ENCODE measurements at places on chromosomes 3 and 15.

DNA sequence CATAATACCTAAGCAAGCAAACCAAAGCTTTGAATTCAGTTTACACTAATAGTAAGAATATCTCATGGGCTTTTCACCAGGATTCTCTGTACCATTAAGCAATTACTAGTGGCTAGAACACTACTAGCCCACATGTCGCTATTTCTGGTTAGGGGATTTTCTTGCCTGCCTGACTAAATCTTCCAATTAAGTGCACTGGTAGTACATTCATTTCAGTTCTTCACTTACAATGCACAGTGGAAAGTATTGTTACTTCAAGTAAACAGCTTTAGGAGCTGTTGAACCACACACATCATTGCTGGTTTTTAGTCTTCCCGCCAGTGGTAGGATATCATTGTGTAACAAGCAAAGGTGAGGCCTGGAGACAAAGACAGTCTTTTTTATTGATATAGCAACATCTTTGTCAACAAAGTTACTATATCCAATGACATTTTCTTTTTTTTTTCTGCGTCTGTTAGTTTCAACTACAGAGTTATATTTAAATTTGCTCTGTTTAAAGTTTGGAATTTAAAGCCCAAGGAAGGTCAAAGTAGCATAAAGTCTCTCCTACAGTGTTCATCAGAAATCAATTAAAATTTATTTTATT, 826.8 kb upstream of the NR2F2 start:
- no peak for DNase-seq

- DNase-seq = peak; percentile 30
These were observed 110.2 kb downstream of the NR1I2 start for GRCh38 chr3:119891944-119892721.

- DNase-seq = no peak
These were observed 3.0 kb downstream of the SLC2A2 start for GRCh38 chr3:171023566-171023965.

GRCh38 chr3:50154476-50154839, 666 bp upstream of the SEMA3F start:
- DNase-seq = no peak

- no peak for DNase-seq
These were observed 53.5 kb upstream of the PRTG start for GRCh38 chr15:55796321-55796965.

DNA sequence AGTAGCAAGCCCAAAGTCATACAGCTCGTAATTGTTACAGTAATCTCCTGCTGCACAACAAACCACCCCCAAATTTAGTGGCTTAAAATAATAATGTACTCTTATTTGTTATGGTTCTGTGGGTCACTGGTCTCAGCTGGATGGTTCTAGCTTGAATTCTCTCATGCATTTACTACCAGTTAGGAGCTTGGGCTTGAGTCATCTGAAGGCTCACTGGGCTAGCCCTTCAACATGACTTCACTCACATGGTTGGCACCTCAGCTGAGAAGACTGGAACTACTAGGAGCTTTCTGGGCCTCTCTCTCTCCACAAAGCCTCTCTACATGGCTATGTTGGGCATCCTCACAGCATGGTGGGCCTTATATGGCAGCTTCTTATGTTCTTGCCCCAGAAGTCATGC, 12.5 kb downstream of the PCOLCE2 start:
- DNase-seq = no peak

- DNase-seq = no peak
These were observed 403.7 kb upstream of the AZI2 start for GRCh38 chr3:28752290-28752689.

GRCh38 chr3:169623971-169624370, 39.5 kb downstream of the MECOM start:
- no peak for DNase-seq

GRCh38 chr3:166519443-166519842, 682.2 kb upstream of the BCHE start:
- no peak for DNase-seq

GRCh38 chr3:123113889-123114450, 47.1 kb downstream of the PDIA5 start:
- DNase-seq = no peak

DNA sequence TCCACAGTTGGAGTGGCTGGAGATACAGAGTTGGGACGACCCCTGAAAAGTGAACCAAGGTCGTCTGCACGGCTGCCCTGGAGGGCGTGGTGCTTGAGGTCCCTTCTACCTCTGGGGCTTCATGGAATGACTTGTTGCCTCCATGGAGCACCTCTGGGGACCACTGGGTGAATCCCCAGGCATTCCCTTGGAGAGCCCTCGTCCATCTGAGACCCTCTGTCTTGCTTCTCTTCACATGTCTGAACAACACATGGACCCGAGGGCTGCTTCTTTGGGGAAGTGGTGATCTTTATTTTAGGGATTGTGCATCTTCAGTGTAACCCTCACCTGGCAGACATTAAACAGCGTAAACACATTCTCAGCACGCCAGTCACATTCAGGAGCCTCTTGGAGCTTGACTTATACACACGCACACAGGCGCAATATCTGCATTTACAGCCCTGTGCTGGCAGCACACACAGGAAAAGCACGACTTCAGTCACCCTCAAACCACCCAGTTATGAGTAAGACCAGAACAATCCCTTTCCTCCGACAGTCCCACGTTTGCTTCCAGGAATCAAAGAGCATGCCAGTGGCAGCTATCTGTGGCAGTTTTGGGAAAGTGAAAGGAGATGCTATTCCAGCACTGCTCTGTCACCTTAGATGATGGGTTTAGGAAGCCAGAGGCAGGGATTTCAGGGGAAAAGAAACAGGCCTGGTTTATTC, 12.6 kb downstream of the FAM107A start:
- DNase-seq = no peak

GRCh38 chr15:39904115-39904514, 16.0 kb downstream of the GPR176 start:
- no peak for DNase-seq

GRCh38 chr3:127072221-127072771, 89.4 kb downstream of the PLXNA1 start:
- DNase-seq = no peak

GRCh38 chr3:171672538-171672937, 137.7 kb downstream of the PLD1 start:
- DNase-seq = no peak

DNA sequence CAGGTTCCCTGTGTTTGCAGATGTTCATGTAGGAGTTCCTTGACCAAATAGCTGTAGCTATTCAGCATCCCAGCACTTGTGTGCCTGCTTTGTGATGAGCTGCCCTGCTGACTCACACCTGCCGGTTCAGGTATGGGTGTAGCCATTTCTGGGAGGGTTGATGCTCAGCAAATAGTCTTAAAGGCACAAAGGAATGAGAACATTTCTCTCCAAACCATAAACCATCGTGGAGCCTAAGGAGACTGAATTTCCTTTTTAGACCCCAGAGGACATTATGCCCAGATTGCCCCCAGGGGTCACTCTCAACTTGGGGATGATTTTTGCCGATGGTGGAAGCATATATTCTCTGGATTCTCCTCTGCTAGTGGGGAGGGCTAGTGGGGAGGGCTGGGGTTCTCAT, 80.6 kb downstream of the ADAMTSL3 start:
- DNase-seq = no peak

DNA sequence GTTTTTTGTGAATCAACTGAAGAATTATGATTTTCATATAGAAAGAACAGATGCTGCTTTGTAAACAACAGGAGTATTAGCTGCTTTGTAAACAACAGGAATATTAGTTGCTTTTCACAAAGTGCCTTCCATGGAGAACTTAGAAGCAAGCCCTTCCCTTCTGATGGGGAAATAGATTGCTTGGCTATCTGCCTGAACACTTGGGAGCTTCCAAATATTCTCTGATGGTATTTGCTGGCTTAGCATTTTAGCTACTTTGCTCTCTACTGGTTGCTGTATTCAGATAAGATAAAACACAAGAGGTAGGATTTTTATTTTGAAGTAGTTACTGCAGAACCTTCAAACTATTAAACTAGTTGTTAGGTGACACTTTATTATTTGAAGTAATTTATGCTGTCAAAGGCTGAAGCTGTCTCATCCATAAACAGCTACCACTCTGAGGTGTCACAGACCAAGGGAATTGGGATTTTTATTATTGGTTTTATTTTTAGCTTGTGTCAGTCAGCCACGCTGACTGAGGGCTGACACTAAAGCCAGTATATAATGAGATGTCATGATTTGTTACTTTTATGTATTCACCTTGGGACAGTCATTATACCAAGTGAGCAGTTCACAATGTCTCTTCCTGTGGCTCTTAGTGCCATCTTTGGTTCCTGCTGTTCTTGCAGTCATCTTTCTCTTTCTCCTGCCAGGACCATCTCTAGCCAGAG, 50.0 kb downstream of the ZIC1 start:
- no peak for DNase-seq

GRCh38 chr3:160474416-160474838, 24.8 kb upstream of the TRIM59 start:
- DNase-seq = no peak

DNA sequence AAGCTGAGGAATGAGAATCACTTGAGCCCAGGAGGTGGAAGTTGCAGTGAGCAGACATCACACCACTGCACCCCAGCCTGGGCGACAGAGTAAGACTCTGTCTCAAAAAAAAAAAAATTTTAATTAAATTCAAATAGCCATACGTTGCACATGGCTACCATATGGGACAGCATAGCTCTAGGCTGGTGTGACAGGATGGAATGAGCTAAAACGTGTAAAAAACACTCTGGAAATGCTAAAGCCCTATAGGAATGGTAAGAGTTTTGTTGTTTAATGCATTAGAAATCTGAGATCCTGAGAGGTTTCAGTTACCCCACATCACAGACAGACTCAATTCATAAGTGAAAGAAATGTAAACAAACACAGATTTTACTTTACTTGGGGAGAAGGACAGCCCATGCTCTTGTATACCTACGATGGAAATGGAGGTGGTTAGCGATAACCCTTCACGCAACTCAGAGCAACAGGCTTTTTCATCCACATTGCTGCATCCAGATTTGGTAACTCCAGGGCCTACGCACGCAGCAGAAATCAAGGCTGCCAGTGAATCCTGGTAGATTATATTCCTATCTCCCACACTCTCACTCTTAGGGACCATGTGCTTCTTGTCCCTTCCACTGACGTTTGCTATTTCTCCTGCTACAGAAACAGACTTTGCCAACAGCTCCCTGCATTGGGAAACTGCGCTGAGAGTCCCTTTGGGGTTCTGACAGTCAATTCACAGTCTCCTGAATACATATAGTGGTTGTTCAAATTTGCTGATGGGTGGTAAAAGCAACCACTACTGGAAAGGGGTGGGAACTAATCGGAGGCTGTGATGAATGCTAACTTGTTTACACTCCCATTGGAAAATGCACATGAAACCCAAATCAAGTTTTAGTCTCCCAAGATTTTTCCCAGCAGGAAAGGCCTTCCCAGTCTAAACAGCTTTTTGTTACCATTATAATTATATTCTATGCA, 3.1 kb downstream of the SH3BP5 start:
- DNase-seq = no peak

GRCh38 chr3:141371882-141372281, 3.6 kb downstream of the ZBTB38 start:
- no peak for DNase-seq

DNA sequence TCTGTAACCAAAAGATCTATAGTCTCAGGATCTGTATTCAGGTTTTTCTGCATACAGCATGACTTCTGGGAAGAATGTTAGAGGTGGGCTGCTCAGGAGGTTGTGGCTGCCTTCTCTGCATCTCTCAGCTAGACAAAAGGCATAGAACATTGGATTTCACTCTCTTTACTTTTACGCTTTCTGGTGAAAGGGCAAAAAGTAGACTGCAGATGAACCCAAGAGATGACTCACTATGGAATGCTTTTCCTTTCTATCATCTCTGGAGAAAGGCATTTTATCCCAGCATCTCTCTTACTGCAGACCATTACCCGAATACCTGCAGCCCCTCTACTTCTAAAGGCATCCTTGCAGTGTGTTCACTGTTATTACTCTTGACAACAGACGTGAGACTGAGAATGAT, 222.2 kb downstream of the WNT5A start:
- no peak for DNase-seq

GRCh38 chr15:62164396-62165103, 535 bp downstream of the C2CD4B start:
- no peak for DNase-seq

DNA sequence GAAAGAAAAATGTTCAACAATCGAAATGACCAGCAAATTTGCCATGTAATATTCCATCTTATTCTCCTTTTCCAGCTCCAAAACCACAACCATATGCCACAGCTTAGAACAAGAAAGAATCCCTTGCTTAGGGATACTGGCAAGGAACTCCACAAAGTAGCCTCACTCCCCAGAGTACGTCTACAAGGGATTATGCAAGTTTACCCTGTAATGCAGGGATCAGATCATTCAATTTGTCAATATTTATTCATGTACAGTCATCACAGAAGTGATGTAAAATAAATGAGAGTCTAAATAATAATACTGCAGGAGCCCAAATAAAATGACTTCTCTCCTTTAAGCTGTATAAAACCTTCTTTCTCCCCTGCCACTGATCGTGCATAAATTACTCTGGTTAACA, 23.5 kb upstream of the MYO1E start:
- DNase-seq = no peak

DNA sequence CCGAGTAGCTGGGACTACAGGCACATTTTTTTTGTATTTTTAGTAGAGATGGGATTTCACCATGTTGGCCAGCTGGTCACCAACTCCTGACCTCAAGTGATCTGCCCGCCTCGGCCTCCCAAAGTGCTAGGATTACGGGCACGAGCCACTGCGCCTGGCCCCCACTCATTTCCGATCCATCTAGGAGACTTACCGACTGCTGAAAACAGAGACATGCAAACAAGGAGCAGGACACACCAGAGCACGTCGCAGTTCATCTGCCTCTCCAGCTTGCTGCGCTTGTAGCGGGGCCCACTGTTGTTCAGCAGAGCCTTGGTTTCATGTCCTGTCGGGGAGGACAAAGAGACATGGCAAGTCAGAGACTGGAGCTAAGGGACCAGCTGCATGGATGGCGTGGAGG, 137.4 kb downstream of the ATP10A start:
- DNase-seq = no peak

Measured in SHP77 (cell line).